ENCODE measurements at places on chromosomes 7 and 10.

DNA sequence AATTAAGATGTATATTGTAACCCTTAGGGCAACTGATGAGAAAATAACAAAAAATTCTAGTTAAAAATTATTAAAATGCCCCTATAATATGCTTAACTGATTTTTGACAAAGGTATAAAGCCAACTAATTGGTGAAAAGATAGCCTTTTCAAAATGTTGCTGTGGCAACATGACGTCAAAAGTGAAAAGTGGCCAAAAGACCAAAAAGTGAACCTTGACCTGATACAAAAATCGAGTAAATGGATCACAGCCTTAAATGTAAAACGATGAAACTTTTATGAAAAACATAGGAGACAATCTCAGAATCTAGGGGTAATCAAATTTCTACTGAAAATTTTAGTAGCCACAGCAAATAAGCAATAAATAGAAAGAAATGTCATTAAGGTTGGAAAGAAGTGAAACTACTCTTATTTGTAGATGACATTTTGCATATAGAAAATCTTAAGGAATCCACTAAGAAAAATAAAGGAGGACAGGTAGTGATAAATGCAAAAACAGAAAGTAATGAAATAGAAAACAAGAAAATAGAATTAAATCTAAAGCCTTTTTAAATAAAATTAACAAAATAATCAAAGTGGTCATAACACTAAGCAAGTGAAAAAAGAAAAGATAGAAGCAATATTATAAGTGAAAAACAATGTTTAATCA is 285.6 kb downstream of the ADK start:
- DNase-seq, result no peak

DNA sequence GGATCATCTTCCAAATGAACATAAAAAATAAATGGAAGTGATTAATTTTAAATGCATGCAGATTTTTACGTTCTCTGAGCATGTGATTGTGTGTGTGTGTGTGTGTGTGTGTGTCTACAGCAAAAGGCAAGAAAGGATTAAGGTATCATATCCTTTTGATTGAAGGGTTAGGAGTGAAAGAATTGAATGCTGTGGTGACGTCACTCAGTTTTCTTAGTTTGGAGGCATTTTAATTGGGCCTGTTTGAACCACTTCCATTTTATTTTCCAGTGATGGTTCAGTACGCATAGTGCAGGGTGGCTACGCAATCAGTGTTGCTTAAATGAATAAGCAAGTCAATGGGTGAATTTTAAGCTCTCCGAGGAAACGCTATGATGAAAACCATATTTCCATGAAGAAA is 31.3 kb downstream of the TACC2 start:
- DNase-seq, result no peak

DNA sequence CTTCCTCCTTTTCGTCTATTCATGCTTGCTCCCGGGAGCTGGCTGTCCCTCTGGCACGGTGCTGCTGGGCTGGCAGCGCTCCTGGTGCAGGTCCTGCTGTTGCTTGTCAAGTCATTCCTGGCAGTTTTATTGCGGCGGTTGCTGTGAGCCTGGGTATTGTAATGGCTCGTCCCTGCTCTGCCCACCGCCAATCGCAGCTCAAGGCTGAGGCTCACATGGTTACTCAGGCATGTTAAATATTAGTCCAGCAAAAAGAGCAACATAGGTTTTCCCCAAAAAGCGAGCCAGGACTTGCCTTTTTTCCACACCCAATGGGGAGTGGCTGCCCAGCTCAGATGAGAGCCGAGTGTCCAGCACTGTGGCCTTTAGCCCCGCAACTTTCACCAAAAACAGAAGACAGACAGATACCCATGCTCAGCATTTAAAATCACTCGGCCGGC is 492.9 kb upstream of the FOXK1 start:
- DNase-seq, result peak; percentile 5

- no peak for DNase-seq
Measured at GRCh38 chr7:23211589-23211988, 29.7 kb downstream of the NUP42 start.

DNA sequence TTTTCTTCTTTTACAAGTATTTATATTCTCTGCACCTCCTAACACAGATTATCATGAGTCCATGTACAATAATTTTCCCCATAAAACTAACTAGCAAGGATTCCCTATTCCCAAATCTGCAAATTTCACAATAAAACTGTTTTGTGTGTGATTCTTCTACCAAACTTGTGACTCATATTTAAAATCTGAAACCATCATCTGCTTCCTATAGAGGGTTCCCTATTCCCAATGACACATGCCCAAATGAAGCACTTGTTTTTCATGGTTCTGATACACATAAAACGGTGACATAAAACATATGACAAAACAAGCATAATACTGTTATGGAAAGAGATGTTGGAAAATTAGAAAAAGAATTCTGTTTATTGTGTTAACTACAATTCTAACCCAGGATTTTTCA is 657.6 kb downstream of the PARD3 start:
- no peak for DNase-seq
